ENCODE measurements at places on chromosomes 7 and 10. TPM values are rescaled to one million over a fixed set of nuclear protein-coding genes. Genes with fewer than 3 reads are reported as not detected.
A peak's percentile ranks its signal among the peaks of the same experiment; 100 is the strongest.

The SRPK2 gene
- polyA plus RNA-seq: 11.7 TPM

The SP8 gene
- not detected for polyA plus RNA-seq

The ARHGAP22 gene
- 7.1 TPM for polyA plus RNA-seq

The ANXA8L1 gene
- 156 TPM for polyA plus RNA-seq

The ATG9B gene
- 0.20 TPM for polyA plus RNA-seq

The TAS2R41 gene
- not detected for polyA plus RNA-seq

The CLIP2 gene
- polyA plus RNA-seq: 5.4 TPM

The HECW1 gene
- 0.10 TPM for polyA plus RNA-seq

The C10orf53 gene
- not detected for polyA plus RNA-seq

DNA sequence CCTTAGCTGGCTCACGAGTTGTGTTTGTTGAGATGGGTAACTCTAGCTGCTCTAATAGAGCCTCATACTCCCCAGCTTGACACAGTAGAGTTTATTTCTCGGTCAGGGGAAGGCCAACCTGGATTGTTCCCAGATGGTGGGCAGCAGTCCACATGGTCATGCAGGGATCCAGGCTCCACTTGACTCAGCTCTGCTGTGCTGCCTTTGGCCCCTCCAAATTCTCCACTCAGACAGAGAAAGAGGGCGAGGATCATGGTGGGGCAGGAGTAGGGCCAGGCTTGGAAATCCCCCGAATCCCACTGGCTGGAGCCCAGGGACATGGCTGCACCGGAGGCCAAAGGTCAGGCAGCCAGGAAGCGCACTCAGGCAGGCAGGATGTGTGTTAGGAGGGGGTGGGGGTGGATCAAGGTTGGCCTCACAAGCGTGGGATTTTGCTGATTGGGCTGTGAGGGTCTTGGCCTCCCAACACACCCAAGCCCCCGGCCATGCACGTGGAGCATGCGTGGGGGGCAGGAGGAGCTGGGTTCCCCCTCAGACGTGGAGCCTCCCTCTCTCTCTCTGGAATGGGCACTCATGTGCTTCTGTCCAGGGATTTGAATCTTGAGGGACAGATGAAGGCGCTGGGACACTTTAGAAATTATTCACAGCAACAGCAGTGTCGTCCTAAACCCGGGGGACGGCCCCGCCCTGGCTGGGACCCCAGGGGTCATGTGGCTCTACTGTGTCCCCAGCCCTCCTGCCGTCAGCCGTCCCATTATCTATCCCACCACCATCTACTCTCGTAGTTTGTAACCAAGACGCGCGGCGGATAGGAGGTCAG, 44.8 kb downstream of the PDGFA start:
- no peak for DNase-seq

DNA sequence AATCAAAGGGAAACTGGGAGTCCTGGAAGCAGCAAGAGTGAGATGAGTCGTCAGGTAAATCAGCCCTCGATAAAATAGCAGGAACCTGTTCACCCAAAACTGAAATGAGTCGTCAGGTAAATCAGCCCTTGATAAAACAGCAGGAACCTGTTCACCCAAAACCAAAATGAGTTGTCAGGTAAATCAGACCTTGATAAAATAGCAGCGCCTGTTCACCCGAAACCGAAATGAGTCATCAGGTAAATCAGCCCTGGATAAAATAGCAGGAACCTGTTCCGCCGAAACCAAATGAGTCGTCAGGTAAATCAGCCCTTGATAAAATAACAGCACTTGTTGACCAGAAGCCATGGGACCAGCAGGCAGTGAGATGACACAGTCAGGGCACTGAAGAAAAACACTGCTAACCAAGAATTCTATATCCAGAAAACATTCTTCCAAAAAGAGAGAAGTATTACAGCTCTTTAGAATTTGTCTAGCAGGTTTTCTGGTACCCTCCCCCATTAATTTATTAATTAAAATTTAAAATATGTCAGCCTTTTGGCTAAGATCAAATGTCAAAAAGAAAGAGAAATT, 3.4 kb upstream of the CYP2E1 start:
- DNase-seq: no peak

- DNase-seq: no peak
Observed at GRCh38 chr7:152984421-152984820, 224.9 kb downstream of the ACTR3B start.

DNA sequence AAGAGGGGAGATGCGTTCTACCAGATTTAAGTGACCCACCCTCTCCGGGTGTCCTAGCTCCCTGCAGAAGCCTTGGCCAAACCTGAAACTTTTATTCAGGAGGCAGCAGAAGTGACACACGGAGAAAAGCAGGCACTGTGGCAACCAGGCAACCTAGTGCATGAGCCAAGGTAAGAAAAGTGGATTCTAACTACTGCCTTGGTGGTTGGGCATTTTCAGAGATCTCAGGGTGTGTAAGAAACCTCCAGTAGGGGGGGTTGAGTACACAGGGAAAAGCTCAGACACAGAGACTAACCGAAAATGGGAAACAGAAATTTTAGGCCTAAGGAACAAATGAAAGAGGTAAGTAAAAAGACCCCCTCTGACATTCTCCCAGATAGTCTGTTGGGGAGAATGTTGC, 645.7 kb downstream of the ANKRD7 start:
- DNase-seq: peak; percentile 43

DNA sequence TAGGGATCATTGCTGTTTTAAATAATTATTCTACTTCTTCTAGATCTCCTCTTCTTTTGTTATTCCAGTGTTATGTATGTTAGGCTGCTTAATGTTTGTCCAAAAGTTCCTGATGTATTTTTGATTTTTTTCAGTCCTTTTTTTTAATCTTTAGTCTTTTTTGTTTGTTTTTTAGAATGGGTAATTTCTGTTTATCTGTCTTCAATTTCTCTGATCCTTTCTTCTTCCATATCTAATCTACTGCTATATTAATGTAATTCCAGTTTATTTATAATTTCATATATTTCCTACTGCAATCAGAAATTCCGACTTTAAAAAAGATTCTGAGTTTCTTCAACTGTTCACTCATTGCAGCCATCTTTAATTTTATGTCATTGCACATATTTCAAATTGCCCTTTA, 452.8 kb upstream of the POT1 start:
- no peak for DNase-seq

DNA sequence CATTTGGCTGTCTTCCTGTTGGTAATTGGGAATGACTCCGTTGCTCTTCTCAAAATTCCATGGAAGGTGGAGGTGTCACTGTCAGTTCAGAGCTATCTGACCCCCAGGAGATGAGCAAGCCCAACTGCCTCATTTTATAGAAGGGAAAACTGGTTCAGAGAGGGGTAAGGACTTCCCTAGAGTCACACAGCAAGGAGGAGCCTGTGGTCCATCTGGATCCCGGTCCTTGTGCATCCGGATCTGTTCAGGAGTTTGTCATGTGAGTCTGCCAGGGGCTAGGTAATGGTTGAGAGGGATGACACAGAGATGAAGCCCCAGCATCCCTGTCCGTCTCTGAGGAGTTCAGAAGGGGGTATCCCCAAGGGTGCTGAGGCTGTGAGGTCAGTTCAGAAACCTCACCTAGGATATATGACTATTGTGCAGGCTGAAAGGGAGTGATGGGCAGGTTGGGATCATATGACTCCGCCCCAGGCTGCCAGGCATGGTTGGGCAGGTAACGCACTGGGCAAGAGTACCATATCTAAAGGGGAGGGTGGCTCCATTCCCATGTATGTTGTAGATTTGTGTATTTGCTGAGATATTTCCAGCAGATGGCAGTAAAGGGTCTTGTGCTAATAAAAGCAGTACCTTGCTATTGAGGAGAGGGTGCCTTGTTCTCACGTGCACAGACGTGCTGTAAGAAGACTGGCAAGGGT, 16.0 kb upstream of the SLC29A3 start:
- DNase-seq: peak; percentile 61

DNA sequence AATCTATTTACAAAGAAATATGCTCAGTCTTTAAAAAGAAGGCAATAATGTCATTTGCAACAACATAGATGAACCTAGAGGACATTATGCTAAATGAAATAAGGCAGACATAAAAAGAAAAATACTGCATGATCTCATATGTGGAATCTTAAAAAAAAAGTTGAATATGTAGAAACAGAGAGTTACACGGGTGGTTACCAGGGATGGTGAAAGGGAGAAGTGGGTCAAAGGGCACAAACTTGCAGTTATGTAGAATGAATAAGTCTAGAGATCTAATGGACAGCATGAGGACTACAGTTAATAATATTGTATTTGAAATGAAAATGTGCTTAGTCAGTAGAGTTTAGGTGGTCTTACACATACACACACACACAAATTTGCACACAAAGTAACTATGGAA, 88.2 kb upstream of the CCDC71L start:
- DNase-seq: no peak

DNA sequence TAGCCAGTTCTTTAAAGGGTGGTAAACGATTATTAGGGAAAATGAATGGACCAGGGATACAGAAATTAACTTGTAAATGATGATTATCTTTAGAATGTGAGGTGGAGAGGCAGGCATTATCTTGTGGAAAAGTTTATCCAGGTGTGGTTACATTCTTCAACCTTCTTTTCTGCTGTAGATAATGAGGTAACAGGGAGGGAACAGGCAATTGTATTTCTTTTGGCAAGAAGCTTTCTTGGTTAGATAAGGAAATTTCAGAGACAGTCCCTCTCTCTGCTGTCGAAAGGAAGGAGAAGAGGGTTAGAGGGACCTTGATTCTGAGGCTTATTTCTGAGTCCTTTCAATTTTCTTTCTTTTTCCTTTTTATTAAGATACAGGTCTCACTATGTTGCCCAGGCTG, 32.1 kb downstream of the MRPL32 start:
- DNase-seq: no peak

DNA sequence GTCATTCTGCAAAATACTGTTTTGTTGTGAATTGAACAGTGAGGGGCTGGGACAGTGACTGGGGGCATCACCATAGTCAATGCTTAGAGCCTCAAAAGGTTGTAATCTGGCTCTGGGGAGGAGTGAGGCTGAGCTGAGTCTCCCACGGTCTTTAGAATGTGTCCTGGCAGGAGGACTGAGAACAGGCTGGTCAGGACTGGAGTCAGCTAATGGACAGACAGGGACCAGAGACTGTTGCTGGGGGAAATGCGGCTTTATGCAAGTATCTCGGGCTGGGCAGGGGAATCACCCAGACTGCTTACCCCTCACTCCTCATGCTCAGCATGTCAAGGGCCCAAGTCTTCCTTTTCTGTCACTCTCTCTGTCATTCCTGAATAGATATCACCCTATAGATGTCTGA, 346.5 kb downstream of the TYW1 start:
- DNase-seq: no peak

- DNase-seq: peak; percentile 28
Observed at GRCh38 chr10:117544711-117545140, 2.2 kb downstream of the EMX2 start.

GRCh38 chr7:105289704-105290103, 99.0 kb downstream of the SRPK2 start:
- no peak for DNase-seq

DNA sequence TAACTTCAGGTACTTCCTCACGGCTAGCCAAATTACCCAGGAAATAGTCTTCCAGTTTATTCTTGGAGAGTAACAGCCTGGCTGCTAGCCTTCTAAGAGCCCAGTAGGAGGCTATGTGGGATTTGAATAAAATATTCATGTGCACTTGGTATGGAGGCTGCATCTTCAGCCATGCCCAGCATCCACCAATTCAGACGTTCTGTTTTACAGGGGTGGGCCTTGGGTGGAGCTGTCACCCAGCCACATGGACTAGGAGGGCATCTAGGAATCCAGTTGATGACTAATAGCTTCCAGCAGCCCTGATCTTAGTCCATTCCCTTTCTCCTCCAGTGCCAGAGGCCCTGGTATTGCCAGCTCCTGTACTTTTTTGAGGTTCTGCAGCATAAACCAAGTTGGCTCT, 66.3 kb upstream of the ZRANB1 start:
- peak; percentile 50 for DNase-seq

DNA sequence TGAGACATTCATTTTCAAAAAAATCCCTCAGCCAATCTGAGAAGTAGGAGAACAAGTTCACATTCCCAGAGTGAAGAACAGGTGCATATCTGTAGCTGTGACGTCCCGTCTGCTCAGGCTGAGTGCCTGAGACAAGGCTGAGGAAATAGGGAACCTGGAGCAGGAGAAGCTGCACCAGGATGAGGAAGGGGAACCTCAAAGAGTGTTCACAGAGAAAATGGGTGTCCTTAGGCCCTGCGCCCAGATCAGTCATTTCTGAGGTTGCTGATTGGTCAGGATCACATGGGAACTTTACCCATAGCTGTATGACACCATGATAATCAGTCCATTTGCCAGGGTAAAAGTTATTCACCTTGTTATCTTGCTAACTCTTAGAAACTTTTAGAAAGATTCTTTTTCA, 34.2 kb upstream of the TARP start:
- DNase-seq: no peak

GRCh38 chr10:23968301-23968700, 240.6 kb upstream of the KIAA1217 start:
- DNase-seq: peak; percentile 38

- no peak for DNase-seq
Observed at GRCh38 chr7:36942025-36942424, 217.7 kb upstream of the AOAH start.

GRCh38 chr7:75658369-75658768, 80.4 kb downstream of the HIP1 start:
- no peak for DNase-seq

GRCh38 chr7:152103066-152103465, 77.6 kb downstream of the GALNT11 start:
- no peak for DNase-seq

DNA sequence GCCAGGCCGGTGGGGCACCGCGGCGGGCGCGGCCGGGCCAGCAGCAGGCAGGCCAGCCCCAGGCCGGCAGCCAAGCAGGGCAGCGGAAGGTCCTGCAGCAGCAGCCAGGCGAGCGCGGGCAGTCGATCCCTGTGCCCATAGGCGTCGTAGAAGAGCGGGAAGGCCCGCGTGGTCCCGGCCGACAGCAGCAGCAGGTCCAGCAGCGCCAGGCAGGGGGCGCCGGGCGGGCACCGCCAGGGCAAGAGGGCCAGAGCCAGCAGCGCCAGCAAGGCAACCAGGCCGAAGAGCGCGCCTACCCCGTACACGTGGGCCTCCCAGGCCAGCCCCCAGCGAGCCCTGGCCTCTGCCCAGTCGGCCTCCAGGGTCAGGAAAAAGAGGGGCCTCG, 8.4 kb upstream of the RBM28 start:
- no peak for DNase-seq

Measured in foreskin keratinocyte (primary cell).